ENCODE measurements at places on chromosomes 2 and 18. TPM values are rescaled to one million over a fixed set of nuclear protein-coding genes. Genes with fewer than 3 reads are reported as not detected.

GRCh38 chr2:117771969-117772630 is 42.4 kb upstream of the DDX18 start:
- no peak for DNase-seq

DNA sequence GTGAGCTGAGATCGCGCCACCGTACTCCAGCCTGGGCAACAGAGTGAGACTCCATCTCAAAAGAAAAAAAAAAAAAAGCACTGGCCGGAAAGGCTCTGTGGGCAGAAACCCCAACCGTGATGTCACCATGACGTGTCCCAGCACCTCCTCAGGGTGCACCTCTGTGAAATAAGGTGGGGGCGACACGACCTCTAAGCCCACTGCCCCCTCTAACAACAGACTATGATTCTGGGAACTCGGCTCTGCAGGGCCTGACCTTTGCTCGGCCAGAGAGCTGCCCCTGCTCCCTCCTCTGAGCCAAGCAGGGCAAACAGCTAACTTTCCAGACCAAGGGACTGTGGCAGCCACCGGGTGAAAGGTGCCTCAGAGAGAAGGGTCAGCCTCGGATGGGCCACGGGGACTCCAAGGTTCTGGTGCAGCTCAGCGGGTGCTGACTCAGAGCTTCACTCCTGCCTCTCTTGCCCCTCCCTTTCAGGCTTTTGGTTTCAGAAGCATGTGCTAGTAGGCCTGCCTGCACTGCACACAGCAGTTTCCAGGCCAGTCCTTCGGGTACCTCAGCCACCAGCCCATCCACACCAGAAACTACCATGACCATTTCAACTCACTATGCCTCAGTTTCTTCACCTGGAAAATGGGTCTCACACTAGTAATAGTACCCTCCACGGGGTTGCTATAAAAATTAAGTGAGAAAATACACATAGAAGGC is 8.0 kb downstream of the TMBIM1 start:
- DNase-seq, result no peak

GRCh38 chr2:171346723-171347557 is 86.8 kb downstream of the METTL8 start:
- DNase-seq, result no peak

DNA sequence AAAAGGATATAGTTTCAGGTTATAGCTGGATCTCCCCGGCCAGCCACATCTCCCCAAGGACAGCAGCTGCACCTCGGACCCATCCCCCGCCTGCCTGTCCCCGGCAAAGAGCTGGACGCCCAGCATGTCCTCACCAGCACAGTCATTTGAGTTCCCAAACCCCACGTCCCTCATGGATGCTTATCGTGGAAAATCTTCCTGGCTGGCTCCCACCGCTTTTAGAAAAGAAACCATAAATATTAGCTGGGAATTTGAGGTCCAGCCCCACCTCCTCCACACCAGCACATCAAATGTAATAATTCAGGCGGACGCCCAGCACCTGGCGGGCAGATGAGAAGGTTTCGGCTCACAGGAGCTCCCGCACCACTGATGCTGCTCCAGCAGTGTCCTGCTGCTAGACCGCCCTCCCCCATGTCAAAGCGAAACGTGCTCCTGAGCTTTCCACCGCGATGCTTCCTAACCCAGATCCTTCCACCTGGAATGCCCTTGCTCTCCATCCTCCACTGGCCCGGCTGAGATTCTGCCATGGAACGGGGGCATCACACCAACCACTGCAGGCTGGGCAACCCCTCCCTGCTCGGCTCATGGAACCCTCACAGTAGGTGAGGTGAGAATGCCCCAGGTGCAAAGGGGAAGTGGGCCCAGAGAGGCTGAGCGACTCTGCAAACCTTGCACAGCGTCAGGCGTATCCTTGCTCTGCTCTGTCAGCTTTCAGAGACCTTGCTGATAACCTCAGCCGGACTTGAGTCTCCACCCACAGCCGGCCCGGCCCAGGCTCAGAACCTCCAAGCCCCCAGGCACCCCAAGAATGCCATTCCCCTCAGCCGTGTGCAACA is 71.5 kb upstream of the GPC1 start:
- no peak for DNase-seq

DNA sequence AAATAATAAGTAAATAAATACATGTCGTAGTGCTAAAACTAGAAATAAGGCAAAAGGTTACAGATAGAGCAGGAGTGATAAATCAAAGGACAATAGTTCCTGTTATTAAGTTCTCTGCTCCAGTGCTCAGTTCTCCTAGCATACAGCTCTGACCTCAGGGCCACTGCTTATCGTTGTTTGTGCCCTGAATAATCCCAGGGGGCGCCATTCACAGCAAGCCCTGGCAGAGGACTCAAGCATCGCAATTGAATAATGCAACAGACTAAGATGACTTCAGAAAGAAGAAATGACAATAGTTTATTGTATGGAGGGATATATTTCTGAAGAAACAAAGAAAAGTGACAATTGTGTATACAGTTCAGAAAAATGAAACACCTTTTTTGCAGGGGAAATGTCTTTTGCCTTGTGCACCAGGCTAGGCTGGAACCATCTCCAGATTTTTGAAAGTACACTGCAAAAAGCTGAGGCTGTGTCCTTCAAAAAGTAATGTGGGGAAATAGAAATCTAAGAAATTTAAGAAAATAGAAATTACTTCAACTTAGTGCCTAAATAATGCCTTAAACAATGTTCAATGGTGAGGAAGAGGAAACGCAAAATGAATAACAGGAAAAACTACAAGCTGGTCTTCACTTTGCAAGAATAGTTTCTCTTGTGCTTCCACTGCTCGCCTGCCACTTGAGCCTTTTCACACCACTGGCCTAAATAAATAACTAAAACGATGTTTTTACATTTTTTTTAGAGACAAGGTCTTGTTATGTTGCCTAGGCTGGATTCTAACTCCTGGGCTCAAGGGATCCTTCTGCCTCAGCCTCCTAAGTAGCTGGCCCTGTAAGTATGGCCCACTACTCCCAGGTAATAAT is 19.0 kb upstream of the CCNYL1 start:
- DNase-seq, result no peak

DNA sequence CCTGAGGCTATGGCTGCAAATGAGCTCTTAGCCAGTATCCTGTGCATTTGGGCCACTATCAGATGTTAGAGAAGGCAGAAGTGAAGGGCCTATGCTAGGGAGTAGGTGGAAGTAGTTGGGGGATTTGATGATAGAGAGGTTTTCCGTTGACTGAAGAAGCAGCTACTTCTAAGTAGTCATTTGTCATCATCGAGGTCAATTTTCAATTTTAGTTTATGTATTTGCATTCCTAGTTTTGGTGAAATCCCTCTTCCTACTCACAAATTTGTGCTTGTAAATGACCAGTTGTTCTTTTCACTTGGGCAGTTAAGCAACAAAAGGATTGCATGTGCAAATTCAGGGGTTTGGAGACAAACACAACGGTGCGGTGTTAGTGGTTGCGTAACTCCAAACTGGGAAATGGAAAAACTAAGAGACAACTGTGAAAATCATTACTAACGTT is 48.5 kb upstream of the PELI1 start:
- DNase-seq, result no peak

DNA sequence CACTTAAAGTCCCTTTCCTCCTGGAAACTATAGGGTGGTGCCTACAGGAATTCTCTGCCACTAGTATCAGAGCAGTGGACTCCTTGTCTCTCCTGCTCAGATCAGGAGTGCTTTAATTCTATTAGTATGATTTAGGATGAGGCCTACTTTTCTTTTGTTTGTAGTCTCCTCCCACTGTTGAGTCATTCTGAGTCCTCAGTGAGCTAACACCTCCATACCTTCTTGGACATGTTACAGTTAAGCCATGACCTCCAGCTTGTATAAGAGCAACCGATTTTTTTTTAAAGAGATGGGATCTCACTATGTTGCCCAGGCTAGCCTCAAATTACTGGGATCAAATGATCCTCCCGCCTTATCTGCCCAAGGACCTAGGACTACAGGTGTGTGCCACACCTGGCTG is 48.7 kb upstream of the OTOF start:
- no peak for DNase-seq

DNA sequence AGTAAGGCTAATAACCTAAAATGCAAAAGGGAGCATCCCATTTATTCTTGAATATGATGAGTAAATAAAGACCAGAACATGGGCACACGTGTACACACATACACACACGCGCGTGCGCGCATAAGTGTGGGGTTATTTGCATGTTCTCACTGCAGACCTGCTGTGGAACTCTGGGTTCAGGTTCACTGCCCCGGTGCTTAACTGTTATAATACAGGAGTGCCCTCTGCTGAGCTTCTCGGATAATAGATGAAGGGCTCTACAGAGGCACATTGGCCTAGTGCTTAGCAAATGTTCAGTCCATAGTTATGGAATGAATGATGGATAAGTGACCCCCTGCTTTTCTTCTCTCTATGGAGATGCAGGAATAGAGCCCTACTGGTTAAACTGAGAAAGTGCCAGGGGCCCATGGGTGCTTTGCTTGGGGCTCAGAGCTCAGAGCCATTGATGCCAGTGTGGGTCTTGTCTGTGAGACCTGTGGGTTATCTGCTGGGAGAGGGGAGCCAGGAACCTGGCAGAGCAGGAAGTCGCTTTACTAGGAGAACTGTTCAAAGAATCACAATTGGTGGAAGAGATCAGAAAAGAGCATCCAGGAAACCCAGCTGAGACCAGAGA is 3.6 kb upstream of the ARL4C start:
- peak; percentile 21 for DNase-seq

- no peak for DNase-seq
Measured at GRCh38 chr18:61350578-61350977, 17.3 kb downstream of the CDH20 start.

ABI2 gene
- 111 TPM for total RNA-seq

ADD2 gene
- total RNA-seq, result 1.1 TPM

OR6B2 gene
- total RNA-seq, result not detected

KRTCAP3 gene
- 15.4 TPM for total RNA-seq
